Naive thymus-derived CD4-positive, alpha-beta T cell (primary cell): ENCODE measurements at places on chromosomes 5 and 9. TPM values are rescaled to one million over a fixed set of nuclear protein-coding genes. Genes with fewer than 3 reads are reported as not detected.

GPR21 gene
- total RNA-seq = 1.7 TPM in 1 of 2 replicates, not detected in the other

DNA sequence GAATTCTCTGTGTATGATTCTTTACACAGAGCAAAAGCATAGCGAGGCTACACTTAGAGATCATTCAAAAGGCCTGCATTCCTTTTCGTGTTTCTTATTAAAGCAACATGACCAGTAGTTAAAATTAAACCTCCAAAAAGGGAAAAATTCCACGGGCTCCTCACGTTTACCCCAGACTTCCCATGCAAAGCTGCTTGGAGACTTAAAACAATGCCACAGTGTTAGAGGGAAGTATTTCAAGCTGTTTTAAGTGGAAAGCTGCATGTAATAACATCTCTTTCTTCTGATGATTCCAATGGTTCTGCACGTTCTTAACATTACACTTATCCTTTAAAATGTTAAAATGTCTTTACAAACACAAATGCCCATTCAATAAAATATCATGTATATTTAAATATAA lies 405.2 kb downstream of the SEMA5A start:
- no peaks in the 10 kb centered on the region for H3K4me1 ChIP-seq
- no peak overlapping the region for H3K27ac ChIP-seq
- no peak for DNase-seq
- H3K27me3 ChIP-seq = no peaks in the 10 kb centered on the region
- H3K36me3 ChIP-seq = no peaks in the 10 kb centered on the region
- H3K4me3 ChIP-seq = no peak overlapping the region

DNA sequence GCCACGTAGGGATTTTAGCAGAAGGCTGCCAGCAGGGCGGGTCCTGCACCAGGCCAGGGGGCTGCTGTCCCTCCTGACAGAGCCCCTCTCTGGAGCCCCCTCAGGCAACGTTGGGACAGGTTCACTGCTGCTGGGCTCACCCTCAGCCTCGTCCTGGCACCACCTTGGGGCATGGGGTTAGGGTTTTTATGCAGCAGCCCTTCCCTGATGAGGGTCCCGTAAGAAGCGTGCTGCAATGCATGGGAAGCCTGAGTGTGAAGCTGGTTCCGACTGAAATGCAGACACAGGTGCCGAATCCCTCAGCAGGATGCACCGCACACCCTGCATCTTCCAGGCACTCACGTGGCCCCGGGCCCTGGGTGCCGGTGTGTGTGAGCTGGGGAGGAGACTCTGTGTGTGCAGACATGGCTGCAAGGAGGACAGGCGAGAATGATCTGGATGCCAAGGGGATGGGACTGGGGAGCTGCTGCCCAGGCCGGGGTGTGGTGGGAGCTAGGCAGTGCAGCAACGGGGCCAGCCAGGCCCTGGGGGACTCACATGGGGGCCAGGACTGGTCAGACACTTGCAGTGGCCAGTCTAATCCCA lies 27.1 kb downstream of the ZDHHC11B start:
- no peaks in the 10 kb centered on the region for H3K27me3 ChIP-seq
- peaks cover 6% of the 10 kb centered on the region for H3K4me1 ChIP-seq
- DNase-seq = no peak
- H3K27ac ChIP-seq = no peak overlapping the region
- no peak overlapping the region for H3K4me3 ChIP-seq

DNA sequence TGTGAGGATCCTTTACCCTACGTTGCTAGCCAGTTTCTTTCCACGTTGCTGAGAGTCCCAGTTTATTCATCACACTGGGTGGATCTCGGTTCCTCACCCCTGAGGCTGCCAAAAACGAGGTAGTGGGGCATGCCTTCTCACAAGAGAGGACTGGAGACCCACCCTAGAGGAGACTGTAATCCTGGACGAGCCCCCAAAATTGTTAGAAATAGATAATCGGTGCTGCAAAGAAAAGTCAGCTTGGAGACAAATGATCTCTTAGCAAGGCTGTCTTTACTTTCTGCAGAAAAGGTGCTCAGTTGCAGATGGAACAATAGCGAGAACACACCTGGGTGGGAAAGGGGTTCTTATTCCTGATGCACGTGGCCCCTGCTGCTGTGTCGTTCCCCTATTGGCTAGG lies 101.8 kb downstream of the TMEM167A start:
- no peaks in the 10 kb centered on the region for H3K36me3 ChIP-seq
- no peak overlapping the region for H3K27ac ChIP-seq
- H3K4me1 ChIP-seq = no peaks in the 10 kb centered on the region

DNA sequence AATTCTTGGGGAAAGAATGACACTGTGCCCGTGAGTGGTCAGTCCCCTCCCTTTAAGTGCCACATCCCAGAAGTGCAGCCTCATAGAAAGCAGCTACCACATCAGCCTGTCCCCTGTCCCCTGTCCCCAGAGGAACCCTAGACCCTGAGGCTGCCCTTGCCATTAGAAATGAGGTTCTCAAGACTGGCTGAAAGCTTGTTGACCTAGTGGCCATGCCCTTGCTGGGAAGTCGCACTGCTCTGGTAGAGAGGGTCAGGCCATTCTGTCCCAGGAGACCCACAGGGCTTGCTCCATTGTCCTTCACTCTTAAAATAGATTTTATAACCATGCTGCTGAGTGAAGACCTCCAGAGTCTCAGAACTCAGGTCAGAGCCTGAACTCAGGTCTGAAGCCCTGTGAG lies 184.5 kb downstream of the RGS3 start:
- H3K27me3 ChIP-seq = no peaks in the 10 kb centered on the region
- no peak overlapping the region for H3K4me3 ChIP-seq
- H3K27ac ChIP-seq = no peak overlapping the region

ANKH gene
- total RNA-seq = 113 TPM

- peak overlapping the region; percentile 35 for H3K4me3 ChIP-seq
- no peaks in the 10 kb centered on the region for H3K36me3 ChIP-seq
- no peaks in the 10 kb centered on the region for H3K27me3 ChIP-seq
- peak overlapping the region; percentile 37 for H3K27ac ChIP-seq
- H3K4me1 ChIP-seq = peaks cover 65% of the 10 kb centered on the region
These were observed 138.9 kb downstream of the GADD45G start for GRCh38 chr9:89743573-89744254.

- H3K4me1 ChIP-seq = no peaks in the 10 kb centered on the region
- no peaks in the 10 kb centered on the region for H3K27me3 ChIP-seq
- DNase-seq = no peak
- H3K4me3 ChIP-seq = no peak overlapping the region
- no peak overlapping the region for H3K27ac ChIP-seq
These were observed 18.5 kb upstream of the COL15A1 start for GRCh38 chr9:98924946-98925820.

DNA sequence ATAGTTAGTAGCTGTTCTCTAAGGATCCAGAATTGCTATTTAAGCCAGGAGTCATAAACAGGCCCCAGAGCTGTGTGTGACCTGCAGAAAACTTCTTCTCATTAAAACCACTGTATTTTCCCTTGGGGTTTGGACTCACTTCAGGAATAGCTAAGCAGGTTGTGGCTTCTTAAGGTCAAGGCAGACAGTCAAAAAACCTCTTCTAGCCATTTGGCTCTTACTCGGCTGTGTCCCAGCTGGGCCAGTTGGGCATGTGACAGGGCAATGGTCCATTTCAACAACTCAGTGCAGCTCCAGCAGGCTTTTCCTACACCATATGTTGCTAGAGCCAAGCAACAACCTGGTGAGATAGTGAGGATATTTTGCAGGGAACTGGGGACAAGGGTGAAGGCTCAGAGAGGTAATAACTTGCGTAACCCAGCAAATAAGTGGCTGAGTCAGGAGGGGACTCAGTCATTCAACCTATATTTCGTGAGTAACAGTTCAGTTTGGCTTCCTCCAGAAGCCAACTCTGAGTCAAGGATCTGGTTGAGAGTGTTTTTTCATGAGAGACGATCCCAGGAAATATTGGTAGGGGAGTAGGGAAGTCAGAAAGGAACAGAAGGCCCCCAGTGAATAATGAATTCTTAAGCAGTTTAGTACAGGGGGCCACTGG lies 115.4 kb upstream of the PPP2R2B start:
- DNase-seq = no peak
- no peaks in the 10 kb centered on the region for H3K27me3 ChIP-seq
- H3K36me3 ChIP-seq = no peaks in the 10 kb centered on the region
- no peak overlapping the region for H3K4me3 ChIP-seq

GRCh38 chr9:16136451-16136850 lies 583.6 kb downstream of the CCDC171 start:
- no peaks in the 10 kb centered on the region for H3K27me3 ChIP-seq
- no peaks in the 10 kb centered on the region for H3K4me1 ChIP-seq
- no peaks in the 10 kb centered on the region for H3K36me3 ChIP-seq
- no peak for DNase-seq
- no peak overlapping the region for H3K4me3 ChIP-seq
- H3K27ac ChIP-seq = no peak overlapping the region

GRCh38 chr5:72436796-72437471 lies 70.3 kb downstream of the ZNF366 start:
- H3K4me1 ChIP-seq = no peaks in the 10 kb centered on the region
- H3K27me3 ChIP-seq = no peaks in the 10 kb centered on the region
- no peaks in the 10 kb centered on the region for H3K36me3 ChIP-seq
- no peak overlapping the region for H3K4me3 ChIP-seq
- no peak for DNase-seq
- no peak overlapping the region for H3K27ac ChIP-seq

- H3K27me3 ChIP-seq = no peaks in the 10 kb centered on the region
- no peak for DNase-seq
- no peak overlapping the region for H3K4me3 ChIP-seq
- no peaks in the 10 kb centered on the region for H3K36me3 ChIP-seq
- no peak overlapping the region for H3K27ac ChIP-seq
These were observed 39.0 kb downstream of the TRIP13 start for GRCh38 chr5:931570-932145.

DNA sequence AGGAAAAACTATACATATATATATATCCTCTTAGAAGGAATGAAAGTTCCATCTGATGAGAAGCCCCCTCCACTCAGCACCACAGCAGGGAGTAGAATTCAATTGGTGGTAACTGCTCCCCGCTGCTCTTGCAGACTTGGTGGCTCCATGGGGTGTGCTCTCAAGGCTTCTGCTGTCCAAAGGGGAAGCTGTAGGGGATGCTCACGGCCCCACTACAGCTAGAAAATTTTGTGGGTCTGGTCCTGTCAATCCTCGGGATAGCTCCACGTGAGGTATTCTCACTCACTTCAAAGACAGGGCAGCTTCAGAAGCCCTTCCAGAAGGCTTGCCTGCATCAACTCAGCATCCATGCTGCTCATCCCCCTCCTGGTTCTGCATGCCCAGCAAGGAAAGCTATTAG lies 247.2 kb downstream of the CETN3 start:
- DNase-seq = no peak
- no peaks in the 10 kb centered on the region for H3K4me1 ChIP-seq
- no peaks in the 10 kb centered on the region for H3K27me3 ChIP-seq
- no peaks in the 10 kb centered on the region for H3K36me3 ChIP-seq

DNA sequence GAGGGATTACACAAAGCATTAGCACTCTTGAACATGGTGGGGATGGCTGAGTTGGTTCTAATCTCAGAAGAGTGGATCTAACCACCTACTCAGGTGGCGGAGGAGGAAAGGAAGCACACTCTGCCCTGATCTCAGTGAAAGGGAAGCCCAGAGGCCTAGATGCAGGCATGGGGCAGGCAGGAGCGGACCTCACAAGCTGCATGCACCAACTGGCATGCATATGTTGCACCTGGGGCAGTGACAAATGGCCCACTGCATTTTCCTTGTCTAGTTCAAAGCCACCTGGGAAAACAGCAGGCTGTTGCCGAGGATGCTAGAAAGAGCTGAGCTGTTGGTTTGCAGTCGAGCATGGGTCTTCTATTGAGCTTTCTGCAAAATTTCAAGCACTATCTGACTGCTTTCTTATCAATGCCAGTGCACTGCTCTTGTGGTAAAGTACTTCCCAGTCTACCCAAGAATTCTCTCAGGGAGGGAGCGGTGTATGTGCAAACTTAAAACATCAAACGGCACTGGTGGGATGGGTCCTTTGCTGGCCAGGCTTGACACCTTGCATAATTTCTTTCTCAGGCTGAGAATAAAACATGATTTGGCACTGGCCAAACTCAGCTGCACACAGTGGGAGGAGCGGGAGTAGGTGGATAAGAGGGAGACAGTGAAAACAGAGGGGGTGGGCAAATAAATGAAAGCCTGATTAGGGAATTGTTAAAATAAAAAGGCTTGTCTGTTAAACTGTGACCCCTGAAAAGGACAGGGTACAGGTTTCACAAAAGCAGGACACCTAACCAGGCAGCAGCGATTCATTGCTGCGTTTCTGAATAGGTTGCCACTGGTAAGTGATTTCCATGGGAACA lies 108.9 kb downstream of the MARCHF3 start:
- no peak overlapping the region for H3K27ac ChIP-seq
- no peak for DNase-seq
- H3K36me3 ChIP-seq = no peaks in the 10 kb centered on the region
- H3K27me3 ChIP-seq = no peaks in the 10 kb centered on the region
- H3K4me1 ChIP-seq = no peaks in the 10 kb centered on the region

DNA sequence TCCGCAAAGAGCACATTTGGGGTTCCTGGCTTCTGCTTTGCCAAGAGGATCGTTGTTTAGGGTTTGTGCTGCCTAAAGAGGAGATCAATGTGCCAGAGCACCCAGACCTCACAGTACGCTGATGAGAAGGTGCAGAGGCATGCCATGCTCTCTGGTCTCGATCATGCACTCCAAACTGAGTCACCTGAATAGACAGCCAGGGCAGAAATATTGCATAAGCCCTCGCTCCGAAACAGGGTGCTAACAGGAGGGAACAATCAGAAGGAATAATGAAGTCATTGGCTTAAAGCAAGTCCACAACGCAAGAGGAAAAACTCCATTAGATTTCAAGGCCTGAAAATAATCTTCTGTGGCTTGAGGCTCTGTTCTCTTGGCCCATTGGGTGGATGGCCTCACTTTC lies 124.3 kb downstream of the GCNT1 start:
- H3K4me3 ChIP-seq = no peak overlapping the region
- no peak overlapping the region for H3K27ac ChIP-seq
- no peak for DNase-seq
- H3K36me3 ChIP-seq = no peaks in the 10 kb centered on the region
- no peaks in the 10 kb centered on the region for H3K27me3 ChIP-seq
- H3K4me1 ChIP-seq = no peaks in the 10 kb centered on the region

DNA sequence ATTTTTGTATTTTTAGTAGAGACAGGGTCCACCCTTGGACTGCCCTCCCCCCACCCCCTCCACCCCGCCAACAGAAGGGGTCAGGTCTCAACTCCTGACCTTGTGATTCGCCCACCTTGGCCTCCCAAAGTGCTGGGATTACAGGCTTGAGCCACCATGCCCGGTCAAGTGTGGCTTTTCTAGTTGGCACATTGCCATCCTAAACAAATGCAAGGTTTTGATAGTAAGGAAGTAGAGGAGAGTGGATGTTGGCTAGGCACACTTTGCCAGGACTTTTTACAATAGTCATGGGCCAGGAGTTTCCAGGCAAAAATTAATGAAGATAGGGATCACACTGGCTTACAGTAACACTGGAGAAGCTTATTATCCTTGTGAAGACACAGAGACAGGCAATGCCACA lies 62.4 kb downstream of the GALNT12 start:
- DNase-seq = no peak
- H3K36me3 ChIP-seq = no peaks in the 10 kb centered on the region
- H3K4me1 ChIP-seq = no peaks in the 10 kb centered on the region
- H3K27me3 ChIP-seq = no peaks in the 10 kb centered on the region

DNA sequence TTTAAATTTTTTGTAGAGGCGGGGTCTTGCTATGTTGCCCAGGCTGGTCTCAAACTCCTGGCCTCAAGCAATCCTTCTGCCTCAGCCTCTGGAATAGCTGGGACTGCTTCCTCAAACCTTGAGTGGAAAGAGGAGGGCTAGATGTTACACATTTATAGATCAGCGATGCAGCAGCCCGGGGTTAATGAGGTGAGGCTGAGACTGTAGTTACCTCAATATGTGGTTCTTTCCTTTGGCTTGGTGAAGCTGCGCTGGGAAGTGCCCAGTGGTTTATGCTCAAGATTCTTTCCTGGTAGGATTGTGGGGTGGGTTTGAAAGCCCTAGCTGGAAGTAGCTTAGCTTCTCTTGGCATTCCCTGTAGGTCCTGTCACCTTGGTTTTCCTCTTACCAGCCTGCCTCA lies 22.5 kb downstream of the ZNF618 start:
- H3K36me3 ChIP-seq = no peaks in the 10 kb centered on the region
- DNase-seq = no peak
- no peaks in the 10 kb centered on the region for H3K4me1 ChIP-seq
- H3K4me3 ChIP-seq = no peak overlapping the region
- H3K27ac ChIP-seq = no peak overlapping the region
- no peaks in the 10 kb centered on the region for H3K27me3 ChIP-seq
